ENCODE measurements at places on chromosomes 2 and 18. TPM values are rescaled to one million over a fixed set of nuclear protein-coding genes. Genes with fewer than 3 reads are reported as not detected.

TTR gene
- polyA plus RNA-seq: not detected

ABCG8 gene
- not detected for polyA plus RNA-seq

GAREM2 gene
- polyA plus RNA-seq: 19.9 TPM

DAPL1 gene
- polyA plus RNA-seq: not detected

GYPC gene
- 55.1 TPM for polyA plus RNA-seq

DYNAP gene
- polyA plus RNA-seq: 1.1 TPM

SP5 gene
- polyA plus RNA-seq: 0.46 TPM

FIGN gene
- polyA plus RNA-seq: 5.0 TPM

MC5R gene
- 1.1 TPM for polyA plus RNA-seq

DNA sequence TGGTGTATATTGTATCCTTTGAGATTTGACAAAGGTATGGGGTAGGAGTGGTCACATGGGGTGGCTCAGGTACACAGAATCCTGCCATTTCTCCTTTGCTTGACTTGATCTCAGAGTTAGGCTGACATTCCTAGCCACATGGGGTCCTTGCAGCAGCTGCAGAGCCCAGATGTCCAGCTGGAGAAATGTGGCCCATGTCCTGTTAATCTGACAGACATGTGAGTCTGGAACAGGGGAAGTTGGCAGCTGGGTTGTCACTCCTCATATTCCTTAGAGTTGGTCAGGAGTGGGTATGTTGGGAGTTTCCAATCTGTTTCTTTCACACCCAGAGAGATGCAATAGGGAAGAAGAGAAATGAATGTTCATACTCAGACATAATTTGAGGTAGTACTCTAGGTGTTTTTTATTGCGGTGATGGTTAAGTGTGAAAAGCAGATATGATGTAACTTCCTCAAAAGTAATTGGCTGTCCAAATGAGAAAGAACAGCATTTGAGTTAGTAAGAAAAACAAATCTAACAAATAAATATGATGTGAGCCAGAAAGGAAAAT lies 402.6 kb upstream of the MEIS1 start:
- DNase-seq: no peak

DNA sequence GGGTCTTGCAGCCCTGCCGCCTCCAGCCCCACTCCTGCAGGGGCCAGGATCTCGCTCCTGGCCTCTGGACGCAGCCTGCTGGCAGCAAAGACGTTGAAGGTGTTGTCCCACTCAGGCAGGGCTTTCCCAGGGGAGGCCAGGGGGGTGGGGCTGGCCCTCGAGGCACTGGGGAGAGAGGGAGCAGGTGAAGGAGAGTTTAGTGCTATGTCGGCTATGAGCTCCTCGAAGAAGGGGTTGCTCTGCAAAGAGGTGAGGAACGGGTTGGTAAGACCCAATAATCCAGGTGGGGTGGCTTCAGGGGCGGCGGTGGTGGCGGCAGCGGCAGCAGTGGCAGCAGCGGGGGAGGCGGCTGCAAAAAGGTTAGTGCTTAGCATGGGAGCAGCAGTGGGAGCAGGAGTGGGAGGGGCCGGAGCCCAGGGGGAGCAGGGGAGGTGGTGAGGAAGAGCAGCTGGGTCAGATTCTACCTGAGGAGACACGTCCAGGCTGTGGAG lies 9.7 kb upstream of the SFXN5 start:
- no peak for DNase-seq

- DNase-seq: no peak
Measured at GRCh38 chr2:58481670-58482069, 240.5 kb upstream of the FANCL start.

DNA sequence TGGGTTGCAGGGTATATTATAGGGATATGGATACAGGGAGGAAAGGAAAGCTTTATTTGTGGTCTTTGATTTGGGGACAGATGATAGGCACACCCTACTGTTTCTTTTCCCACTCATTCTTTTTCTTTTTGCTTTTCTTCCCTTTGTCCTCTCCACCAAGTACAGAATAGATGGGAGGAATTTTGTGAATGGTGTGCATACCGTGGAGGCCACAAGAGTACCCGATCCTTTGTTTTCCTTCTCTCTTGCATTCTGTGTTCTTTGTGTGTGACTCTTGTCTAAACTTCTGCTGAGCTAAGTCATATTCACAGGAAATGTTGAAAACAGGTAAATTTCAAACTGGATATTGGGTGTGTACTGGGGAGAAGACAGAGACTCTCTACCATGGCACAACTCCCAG lies 321.4 kb upstream of the SLC8A1 start:
- DNase-seq: no peak

DNA sequence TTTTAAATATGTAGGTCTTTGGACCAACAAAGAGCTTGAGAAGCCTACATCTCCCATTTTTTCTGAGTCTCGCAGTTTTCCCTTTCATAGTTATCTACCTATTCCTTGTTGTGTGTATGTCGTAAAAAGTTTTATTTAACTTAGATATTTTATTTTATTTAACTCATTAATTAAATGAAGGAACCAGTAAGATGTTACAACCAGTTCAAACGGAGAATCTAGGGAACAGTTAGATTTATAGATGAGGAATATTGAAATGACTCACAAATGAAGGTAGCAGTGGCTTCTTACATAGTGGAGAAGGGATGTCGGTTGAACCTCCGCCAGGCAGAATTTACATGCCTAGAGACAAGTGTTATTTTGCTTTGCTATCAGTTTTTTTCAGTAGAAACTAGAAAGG lies 48.5 kb upstream of the ZNF638 start:
- no peak for DNase-seq

DNA sequence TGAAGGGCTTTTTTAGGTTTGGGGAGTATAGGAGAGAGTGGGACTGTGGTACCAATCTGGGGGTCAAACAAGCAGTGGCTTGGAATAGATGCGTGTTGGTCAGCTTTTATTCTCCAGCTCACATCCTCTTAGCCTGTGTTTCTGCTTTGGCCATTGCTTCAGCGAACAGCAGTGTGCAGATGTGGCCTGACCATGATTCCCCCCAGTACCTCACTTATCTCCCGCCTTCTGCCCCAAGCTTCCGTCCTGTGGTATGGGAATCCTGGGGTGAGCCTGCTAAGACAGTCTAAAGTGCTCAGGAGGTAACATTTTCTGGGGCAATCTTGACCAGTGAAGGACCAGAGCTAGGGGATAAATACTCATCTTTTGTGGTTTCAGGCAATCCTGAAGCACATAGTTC lies 84.9 kb upstream of the TNP1 start:
- DNase-seq: no peak

DNA sequence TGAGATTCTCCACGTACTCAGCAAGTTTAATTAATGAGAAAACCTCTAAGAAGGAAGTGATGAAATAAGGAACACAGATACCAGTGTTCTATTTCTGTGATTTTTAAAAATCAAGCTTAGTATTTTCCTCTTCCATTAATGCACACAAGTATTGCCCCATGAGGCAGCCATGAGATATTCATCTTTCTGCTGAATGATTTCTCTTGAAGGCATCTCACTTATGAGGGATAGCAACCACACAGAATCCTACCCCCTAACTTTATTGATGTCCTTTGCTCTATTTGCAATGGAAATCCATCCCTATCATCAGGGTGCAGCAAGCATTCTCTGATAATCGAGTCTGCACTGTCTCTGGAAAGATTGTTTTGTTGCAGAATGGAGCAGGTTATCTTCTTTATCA lies 244.1 kb upstream of the NRP2 start:
- no peak for DNase-seq

GRCh38 chr2:98759827-98760625 lies 29.1 kb upstream of the MGAT4A start:
- no peak for DNase-seq

DNA sequence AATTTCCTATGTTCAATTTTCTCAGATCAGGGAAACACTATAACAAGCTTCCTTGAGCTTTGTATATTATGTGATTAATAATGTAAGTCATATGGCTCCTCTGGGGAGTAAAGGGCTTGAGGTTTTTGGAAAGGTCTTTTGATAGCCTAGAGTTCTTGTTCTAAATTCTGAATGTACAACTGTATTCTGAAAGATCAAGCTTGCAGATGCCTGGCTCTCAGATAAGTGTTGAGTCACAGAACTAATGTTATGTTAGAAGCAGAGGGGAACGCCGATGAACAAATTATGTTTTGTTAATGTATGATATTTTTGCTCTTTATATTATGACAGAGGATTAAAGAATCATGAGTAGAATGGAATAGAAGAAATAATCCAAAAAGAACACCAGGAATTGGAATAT lies 170.1 kb downstream of the RPRM start:
- no peak for DNase-seq

GRCh38 chr2:159903443-159904126 lies 105.6 kb upstream of the CD302 start:
- no peak for DNase-seq

DNA sequence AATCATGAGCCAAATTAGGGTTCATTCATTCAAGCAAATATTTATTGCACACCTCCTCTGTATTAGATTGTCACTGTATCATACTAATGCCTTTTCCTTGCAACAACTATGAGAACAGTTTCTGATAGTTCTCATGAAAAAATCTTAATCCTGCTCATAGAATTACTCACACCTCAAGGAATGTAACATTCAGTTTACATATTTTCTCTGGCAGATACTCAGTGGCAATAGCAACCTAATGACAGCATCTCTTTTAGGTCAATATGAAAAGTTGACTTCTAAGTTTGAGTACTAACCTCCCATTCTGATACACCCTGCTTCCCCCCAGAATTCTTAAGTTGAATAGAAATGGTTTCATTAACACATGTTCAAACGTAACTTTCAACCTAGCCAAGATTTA lies 132.0 kb downstream of the VWC2L start:
- DNase-seq: no peak

DNA sequence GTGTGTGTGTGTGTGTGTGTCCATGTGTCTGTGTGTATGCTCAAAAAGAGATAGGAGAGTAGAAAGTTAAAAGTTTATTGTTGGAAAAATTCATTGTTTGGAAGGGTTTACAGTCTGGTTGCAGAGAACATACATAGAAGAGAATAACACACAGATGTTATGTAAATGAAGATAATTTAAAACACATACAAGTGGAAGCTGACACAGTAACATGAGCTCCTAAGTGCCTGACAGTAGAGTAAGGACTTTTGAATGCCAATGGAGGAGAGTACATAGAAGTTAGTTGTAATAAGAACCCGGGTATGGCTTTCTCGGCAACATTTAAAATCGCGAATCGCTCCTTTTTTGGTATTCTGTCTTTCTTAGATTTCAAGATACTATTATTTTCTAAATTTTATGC lies 137.0 kb upstream of the FANCL start:
- no peak for DNase-seq

DNA sequence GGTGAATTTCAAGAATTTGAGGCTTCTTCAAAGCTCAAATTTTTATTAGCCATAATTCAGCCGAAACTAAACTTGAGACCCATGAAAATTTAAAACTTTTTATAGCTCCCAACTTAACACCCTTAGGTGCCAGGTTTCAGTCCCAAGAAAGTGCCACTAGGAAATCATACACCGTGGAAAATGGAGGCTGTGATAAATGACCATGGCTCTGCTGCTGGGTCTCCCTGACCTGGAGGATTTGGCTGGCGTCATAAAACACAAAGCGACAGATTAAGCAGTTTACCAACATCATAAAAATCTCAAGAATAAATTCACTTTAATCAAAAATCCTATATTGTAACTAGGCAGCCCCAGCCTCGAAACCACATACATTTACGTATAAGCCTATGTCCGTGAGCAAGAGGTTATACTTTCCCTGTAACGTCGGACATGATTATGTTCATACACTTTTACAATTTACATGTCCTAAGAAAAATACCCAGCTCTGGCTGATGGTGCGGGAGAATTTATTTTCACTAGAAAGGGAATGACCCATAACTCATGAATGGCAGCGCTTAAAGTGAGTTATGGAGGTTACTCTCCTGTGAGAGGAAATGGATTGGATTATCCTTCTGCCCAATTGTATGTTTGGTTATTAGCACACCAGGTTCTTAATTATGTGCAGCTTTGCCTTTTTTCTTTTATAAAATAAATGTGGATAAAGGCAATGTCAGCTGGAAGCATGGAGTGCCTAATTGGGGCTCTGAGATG lies 329.4 kb downstream of the AGPS start:
- DNase-seq: no peak

GRCh38 chr2:76679025-76679396 lies 843.2 kb downstream of the LRRTM4 start:
- DNase-seq: no peak

DNA sequence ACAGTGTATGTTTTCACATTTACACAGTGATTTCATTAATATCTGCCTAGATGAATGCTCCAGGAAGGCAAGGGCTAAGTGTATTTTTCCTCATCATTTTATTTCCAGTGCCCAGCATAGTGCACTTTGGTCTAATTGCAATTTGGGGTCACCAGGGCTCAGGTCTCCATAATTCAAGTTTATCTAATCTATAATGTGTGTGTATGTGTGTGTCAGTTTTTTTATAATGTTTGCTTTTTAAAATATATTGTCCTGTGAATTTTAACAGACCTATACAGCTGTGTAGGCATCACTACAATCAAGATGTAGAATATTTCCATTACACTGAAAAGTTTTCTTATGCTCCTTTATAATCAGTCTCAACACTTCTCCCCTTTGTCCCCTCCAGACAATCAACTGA lies 620.4 kb downstream of the STK39 start:
- DNase-seq: no peak

DNA sequence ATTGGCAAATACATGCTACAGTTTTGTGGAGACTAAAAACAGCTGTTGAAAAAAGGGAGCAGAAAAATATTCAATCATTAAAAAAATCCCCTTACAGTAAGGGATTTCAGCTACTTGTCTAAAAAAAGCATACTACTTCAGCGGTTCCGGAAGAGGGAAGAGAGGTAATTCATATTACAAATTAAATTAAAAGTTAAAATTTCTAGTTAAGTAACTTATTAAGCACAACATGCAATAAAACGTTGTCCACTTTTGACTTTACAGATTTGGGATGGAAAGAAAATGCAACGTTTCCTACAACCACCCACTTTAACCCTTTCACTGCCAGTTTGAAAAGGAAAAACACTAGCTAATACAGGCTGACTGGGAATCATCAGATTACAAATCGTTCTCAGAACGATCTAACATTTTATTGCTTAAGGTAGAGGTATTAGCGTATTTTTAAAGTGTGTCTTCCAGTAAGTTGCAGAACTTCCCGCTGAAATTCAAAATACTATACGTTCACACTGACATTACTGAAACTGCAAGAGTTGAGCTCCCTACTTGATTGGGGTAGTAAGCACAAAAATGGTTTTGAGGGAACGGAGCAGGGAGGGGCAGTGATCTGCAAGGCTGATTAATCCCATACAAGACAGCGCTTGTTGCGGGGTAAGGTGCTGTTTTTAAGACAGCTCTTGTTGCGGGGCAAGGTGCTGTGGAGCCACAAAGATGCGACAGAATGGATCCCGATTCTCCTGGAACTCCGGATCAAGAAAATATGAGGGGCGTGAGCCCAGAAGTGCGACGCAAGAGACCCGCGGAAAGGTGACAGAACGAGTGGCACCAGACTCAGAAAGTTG lies 743 bp downstream of the HADHA start:
- DNase-seq: no peak

GRCh38 chr2:102515851-102516250 lies 42.8 kb downstream of the SLC9A4 start:
- no peak for DNase-seq

GRCh38 chr2:191620144-191620543 lies 57.8 kb upstream of the NABP1 start:
- no peak for DNase-seq

GRCh38 chr2:72794572-72794971 lies 31.3 kb downstream of the EXOC6B start:
- no peak for DNase-seq
